ENCODE measurements at places on chromosomes 2 and 18. TPM values are rescaled to one million over a fixed set of nuclear protein-coding genes. Genes with fewer than 3 reads are reported as not detected.

MYO3B gene
- total RNA-seq: 0.18 TPM

- no peak for DNase-seq
Observed at GRCh38 chr2:100283724-100284501, 38.4 kb downstream of the LONRF2 start.

GPR39 gene
- 0.76 TPM for total RNA-seq

- DNase-seq: no peak
Observed at GRCh38 chr2:48474574-48475298, 55.2 kb upstream of the STON1 start.

DNA sequence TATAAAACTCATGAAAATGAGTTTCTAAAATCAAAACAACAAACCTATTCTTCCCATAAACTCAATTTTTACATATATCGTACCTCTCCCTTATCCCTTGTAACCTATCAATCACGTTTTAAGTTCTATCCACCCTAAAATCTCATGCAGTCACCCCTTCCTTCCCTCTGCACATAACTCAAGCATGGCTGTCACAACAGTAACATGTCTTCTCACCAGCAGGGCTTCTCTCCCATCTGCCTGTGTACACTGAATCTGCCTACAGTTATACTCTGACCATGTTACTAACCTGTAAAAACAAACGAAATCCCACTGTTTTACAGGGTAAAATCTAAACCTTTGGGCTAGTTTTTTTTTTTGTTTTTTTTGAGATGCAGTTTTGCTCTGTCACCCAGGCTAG lies 68.2 kb downstream of the MAP4K3 start:
- no peak for DNase-seq

POTEJ gene
- total RNA-seq: not detected

DNA sequence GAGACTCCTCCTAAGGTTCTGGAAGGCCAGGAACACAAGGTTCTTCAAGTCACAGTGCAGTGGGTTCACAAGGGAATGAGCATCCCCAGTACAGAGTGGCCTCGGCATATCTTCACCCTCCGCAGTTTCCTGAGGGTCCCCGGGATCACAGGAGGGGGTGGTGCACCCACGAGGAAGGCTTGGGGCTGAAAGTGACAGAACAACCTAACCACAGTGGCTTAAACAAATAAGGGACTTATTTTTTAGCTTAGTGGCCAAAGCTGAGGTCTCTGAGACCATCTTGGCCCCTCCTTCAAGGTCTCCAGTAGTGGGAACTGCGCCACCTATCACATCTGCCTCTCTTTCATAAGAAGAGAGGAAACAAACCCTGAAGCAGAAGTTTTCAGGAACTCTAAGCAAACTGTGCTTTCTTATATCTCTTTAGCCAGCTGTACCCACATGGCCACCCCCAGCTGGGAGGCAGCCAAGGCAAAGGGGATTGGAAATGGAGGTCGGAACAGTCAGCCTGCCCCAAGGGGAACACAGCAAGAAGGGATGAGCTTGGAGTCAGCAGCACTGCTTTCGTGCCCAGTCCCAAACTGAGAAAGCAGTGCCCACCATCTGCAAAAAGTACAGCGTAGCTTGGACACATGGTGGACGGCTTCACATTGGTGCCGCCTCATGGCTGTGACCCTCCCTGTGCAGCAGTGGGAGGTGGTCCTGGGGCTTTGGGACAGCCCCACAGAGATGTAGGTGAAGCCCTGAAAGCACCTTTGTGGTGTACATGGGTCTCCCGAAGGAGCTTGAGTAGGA lies 260.0 kb upstream of the ID2 start:
- no peak for DNase-seq

DNA sequence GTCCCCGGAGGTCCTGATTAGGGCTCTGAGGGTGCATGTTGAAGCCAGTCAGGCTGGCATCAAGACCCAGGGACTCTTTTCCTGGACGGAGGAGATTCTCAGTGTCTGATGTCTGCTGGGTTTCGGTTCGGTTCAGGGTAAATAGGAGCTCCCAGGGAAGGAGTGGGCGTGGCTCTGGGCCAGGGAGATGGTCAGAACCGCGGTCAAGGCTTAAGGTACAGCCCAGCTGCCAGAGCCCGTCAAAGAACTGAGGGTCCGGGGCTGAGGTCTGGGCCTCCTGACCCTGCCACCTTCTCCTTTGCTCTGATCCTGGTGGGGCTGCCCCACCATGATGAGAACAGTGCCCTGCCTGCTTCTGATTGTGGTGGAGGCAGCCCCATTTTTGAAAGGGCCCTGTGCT lies 39.8 kb downstream of the LPIN1 start:
- no peak for DNase-seq

ANKRD36C gene
- 26.3 TPM for total RNA-seq

SNORC gene
- total RNA-seq: 0.83 TPM

ELP2 gene
- 13.0 TPM for total RNA-seq

SPHKAP gene
- total RNA-seq: under 0.01 TPM

DNA sequence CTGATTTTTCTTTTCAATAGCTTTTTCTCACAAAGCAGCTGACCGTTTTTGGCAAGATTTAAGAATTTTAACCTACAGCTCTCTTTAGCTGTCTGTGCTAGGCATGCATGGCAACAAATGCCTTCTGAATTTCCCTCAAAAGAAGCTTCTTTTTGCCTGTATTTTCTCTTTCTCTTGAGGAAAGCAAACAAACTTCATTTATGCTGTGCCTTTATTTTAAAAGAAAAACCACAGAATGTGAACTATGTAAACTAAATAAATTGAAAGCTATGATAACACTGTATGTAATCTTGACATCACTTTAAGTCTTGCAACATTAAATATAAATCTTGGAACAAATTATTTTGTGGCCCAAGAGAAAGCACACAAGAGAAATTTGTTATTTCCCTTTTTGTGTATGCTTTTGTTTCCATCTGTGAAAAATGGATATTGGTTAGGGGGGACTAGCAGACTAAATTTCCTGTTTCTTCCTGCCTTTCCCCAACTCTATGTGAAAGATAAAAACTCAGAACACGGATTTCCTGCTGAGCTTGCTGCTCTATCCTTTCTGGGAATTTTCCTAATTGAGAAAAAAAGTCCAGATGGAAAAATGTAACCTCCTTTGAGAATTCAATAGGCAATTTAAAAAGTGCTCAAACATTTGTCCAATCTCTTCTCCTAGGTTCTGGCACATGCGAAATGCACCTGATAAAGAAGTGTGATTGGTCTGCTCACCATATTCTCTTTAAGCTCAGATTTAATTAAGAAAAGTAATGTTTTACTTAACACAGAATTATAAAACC lies 20.9 kb upstream of the TFPI start:
- no peak for DNase-seq

- no peak for DNase-seq
Observed at GRCh38 chr2:168184681-168185513, 62.5 kb downstream of the STK39 start.

- DNase-seq: no peak
Observed at GRCh38 chr18:49899657-49900330, 86.5 kb upstream of the ACAA2 start.

DNA sequence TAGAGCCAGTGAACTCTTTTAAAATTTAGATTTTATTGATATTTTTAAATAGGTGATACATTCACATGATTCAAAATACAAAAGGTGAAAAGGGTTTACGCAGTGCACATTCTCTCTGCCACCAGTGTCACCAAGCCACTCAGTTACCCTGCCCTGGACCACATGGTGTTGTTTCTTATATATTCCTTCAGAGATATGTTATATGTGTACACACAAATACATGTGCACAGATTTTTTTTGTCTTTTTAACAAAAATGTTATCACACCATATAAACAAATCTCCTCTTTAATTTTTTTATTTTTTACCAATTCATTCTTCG lies 26.2 kb downstream of the SERPINB4 start:
- DNase-seq: no peak

DNA sequence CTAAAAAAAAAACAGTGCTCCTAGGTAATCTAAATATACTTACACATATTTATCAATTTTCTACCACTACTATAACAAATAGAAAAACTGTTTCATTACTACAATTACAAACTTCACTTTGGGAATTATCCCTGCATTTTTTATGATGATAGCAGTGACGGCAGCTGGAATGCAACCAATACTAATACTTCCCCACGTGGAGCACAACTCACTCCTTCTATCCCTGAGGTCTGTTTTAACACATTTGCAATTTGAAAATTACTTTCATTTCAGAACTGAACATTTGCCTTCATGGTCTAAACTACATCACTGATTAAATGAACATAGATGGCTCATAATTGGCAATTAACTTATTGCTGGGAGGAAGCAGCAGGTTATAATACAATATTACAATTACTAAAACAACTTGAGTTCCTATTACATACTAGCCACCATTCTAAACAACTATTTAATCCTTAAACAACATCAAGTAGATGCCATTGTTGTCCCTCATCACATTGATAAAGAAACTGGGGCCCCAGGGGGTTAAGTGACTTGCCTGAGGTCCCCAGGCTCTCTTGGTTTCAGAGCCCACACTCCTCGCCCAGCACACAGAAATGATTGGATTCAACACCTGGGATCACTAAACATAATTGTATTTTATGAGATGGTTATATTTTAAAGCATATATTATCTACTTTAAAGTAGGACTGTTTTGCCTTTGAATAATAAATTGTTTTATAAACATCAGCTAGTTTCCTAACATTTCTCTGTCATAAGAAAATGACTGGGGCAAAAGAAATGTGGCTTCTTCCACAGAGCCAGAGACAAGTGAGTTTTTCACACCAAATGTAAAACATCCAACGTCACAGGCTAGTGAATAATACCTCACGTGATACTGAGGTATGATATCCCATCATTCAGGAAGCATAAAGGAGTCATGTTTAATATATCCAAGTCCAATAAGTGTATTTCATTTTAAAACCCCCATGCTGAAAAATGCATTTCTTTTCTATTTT lies 6.2 kb downstream of the COLEC12 start:
- DNase-seq: no peak

LOXHD1 gene
- not detected for total RNA-seq

RND3 gene
- total RNA-seq: 67.3 TPM

- no peak for DNase-seq
Observed at GRCh38 chr2:60932954-60933353, 51.6 kb downstream of the REL start.

DNA sequence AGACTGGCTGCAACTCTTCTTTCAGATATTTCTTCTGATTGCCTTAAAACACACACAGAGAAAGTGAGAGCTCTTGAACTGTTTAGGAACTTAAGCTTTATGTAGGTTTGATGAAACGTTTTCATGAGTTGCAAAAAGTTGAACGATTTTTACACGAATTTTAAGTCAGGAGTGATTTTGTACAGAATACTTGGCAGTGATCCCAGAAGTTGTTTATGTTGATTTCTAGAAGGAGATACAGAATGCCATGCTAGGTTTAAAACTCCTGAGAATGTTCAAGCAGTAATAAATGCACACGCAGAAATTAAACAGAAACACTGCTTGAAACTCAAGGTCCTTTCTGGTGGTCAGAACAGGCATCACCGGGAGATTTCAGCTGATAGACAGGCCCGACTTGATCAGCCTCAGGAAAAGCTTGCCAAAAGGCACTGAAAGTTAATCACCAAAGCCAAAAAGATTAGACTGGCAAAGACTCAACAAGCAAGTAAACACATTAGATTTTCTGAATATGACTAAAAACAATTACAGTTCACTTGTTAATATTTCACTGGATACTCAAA lies 123.1 kb downstream of the SOCS6 start:
- DNase-seq: no peak

DNA sequence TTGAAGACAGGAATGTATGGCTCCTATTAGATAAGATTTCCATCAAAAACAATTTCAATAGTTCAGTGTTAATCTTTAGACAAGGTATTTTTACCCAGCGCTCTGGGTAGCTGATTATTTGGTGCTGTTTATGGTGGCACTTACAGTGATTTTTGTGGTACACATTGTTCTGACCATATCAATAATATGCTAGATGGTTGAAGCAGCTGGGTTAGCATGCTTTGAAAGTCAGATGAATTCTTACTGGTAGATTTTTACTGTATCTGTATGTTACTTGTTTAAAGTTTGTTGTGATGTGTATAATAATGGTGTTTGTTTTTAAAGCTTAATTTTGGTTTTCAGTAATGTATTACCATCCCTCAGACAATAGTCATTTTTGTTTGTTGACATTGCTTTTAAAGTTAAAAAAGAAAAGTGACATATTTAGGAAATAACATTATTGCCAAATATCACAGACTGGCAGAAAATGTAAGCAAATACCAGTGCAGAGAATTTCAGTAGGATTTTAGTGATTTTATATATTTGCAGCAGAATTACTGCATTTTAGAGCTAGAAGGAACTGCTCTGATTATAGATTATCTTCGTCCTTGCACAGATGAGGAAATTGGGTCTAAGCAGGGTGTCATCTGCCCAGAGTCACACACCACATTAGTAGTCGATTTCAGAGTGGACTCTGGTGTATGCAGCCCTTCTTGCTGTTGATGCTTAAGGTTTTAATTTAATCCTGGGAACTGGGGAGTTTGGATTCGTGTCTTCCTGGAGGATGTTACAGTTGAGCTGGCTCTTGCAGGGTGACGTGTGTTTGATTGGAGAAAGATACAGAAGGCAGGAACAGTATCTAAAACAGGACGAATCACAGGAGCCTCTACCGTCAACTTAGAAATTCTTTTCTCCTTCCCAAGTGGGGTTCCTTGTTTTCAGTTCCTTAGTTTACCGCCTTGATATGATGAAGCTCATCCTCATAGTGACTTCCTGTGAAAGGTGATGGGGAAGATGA lies 6.6 kb downstream of the SOCS6 start:
- DNase-seq: no peak

GREB1 gene
- 0.09 TPM for total RNA-seq

- DNase-seq: no peak
Observed at GRCh38 chr18:35827275-35827902, 145.1 kb upstream of the RMP24 start.

- DNase-seq: no peak
Observed at GRCh38 chr18:77098538-77099174, 33.9 kb downstream of the MBP start.

- DNase-seq: no peak
Observed at GRCh38 chr2:195319548-195320412, 337.2 kb upstream of the SLC39A10 start.

DNA sequence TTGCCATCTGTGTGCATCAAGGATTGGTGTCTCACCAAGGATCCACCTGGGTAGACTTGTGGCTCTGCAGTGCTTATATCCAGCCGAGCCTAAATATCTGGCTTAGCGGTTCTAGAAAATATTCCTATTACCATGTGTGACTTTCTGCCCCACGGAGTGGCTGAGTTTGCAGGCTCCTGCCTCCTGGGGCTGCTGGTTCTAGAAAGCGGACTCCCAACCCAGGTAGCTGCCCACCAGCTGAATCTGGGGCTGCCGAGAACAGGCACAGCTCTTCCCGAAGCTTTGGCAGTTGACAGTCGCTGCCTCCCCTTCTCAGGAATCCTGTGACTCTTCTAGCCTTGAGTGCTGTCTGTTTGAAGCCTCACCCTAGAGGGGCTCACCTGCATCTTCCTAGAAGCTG lies 104.6 kb downstream of the TPGS2 start:
- no peak for DNase-seq

- no peak for DNase-seq
Observed at GRCh38 chr2:240109386-240109785, 26.7 kb downstream of the COPS9 start.

- DNase-seq: no peak
Observed at GRCh38 chr2:102301867-102302362, 9.4 kb upstream of the IL1RL1 start.

IL1F10 gene
- total RNA-seq: not detected

DNA sequence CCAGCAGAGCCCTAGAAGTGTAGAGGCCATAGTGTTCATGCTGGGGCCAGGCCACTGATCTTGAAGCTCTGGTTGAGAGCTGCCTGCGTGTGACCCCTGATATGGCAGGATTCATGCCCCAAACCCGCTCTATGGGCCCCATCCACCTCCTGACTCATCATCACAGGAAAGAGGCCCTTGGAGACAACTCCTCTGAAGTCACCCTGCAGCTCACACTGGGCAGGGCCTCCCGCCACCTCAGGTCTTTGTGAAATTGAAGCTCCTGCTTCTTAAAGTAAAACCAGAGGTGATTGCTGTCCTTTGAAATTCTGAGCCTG lies 12.0 kb upstream of the TUBB6 start:
- DNase-seq: no peak

DYNAP gene
- total RNA-seq: 38.5 TPM
